H4 (cell line): ENCODE measurements at places on chromosomes 1 and 21. TPM values are rescaled to one million over a fixed set of nuclear protein-coding genes. Genes with fewer than 3 reads are reported as not detected.
A peak's percentile ranks its signal among the peaks of the same experiment; 100 is the strongest.

DNA sequence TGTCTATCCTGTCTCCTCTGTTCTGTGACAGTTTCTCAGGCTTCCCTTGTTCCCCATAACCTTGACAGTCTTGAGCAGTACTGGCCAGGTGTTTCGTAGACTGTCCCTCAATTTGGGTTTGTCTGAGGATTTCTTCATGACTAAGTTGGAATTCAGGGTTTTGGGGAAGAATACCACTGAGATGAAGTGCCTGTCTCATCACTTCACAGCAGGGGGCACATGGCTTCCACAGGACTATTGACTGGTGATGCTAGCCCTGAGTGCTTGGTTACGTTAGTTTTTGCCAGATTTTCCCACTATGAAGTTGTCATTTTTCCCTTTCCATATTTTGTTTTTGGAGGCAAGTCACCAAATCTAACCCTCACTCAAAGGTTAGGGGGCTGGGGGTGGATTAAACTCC is 45.7 kb downstream of the CDCP2 start:
- no peak for DNase-seq

- no peak for DNase-seq
Measured at GRCh38 chr21:27114111-27114510, 147.2 kb upstream of the ADAMTS5 start.

- no peak for DNase-seq
Measured at GRCh38 chr1:98651116-98651632, 10.3 kb upstream of the SNX7 start.

GRCh38 chr1:180003026-180003695 is 48.6 kb downstream of the CEP350 start:
- DNase-seq: no peak

DNA sequence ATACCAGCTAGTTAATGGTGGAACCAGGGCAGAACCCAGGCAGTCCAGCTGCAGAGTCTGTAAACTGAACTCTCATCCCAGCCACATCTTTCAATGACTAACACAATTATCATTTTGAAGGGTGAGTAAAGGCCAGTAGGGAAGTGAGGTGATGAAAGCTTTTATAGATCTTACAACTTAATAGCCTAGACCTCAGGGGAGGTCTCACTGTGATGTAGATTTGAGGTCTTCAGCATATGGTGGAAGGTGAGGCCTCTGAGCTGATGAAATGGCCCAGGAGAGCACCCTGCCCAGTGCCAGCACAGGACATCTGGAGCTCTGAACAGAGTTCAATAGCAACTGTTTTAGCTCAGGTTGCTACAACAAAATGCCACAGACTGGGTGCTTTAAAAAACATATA is 44.8 kb upstream of the POU2F1 start:
- no peak for DNase-seq

- no peak for DNase-seq
Measured at GRCh38 chr1:235357485-235358373, 9.5 kb upstream of the TBCE start.

- DNase-seq: peak; percentile 21
Measured at GRCh38 chr1:67214420-67215174, 48.3 kb downstream of the IL23R start.

DNA sequence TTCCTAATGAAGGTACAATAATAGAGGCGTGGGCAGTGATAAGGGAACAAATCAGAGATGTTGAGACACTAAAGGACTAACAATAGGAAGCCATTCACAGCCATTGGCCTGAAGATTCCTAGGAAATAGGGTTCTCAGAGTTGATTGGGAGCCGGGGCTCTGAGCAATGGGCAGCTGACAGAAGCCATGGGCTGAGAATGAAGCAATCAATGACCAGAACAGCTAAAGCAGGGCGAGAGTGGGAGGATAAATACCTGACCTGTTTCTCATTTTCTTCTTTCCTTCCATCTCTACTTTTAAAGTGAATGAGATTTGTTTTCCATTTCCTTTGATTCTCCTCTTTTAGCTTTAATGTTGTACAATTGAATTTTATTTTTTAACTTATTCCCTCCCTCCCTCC is 774.7 kb upstream of the ADGRL4 start:
- no peak for DNase-seq

DNA sequence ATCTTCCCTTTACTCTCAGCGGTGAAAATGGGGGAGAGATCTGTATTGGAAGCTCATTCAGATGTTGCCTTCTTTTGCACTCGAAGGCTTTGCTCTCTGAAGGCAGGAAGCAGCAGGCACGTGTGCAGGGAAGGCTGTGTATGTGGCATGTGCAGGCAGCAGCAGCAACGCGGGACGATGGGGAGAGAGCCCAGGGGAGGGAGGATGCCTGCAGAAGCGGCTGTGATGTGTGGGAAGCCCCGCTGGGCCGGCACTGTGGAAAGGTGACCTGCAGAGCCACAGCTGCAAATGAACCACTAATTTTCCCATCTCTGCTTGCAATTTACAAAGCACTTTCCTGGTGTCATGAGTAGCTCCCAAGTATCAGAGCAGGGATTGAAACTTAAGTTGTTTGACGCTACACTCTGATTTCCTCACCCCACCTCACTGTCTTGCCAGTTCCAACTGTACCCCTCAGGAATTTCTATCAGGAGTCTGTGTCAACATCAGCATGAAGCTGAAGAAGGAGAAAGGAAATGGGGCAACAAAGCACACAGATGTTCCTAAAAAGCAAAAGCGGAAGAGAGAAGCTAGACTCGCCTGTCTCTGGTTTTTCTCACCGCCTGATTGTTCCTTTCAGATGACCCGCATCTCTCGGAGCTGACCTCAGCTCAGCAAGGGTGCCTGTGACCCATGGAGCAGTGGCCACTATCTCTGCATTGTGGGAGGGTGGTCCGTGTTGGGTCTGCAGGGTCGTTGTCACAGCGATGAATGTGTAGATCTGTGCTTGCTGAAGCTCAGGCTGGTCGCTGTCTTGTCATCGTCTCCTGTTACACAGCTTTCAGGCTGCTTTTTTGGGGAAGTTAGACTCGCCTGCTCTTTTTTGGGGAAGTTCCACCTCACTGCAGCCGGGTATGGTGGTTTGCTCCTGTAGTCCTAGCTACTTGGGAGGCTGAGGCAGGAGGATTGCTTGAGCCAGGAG is 156.1 kb downstream of the KIF26B start:
- DNase-seq: no peak

- peak; percentile 59 for DNase-seq
Measured at GRCh38 chr1:223704921-223705878, 7.1 kb upstream of the CAPN2 start.

DNA sequence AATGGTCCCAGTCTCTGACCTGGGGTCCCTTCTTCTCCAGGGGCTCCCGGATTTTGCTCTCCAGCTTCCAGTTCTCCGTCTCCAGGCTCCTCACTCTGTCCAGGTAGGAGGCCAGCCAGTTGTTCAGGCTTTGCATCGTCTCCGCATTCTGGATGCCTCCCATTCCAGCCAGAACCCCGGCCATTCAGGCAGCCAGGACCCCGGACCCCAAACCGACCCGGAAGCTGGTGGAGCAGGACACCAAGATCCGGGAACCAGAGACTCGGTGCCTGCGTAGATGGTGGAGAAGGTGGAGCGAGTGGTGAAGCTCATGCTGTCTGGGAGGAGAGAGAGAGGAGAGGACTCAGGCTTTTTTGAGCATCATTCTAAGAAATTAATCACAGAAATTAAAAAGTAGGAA is 572.4 kb upstream of the NCAM2 start:
- DNase-seq: no peak

- DNase-seq: peak; percentile 83
Measured at GRCh38 chr1:227766015-227766634, 30.9 kb downstream of the SNAP47 start.

DNA sequence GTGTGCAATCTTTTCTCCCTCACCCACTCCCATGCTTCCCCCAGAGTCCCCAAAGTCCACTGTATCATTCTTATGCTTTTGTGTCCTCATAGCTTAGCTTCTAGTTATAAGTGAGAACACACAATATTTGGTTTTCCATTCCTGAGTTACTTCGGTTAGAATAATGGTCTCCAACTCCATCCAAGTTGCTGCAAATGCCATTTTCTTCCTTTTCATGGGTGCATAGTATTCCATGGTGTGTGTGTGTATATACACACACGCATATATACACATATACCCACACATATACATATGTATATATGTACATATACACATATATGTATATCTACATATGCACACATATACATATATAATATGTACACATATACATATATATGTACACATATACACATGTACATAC is 69.3 kb downstream of the ERG start:
- DNase-seq: no peak

DNA sequence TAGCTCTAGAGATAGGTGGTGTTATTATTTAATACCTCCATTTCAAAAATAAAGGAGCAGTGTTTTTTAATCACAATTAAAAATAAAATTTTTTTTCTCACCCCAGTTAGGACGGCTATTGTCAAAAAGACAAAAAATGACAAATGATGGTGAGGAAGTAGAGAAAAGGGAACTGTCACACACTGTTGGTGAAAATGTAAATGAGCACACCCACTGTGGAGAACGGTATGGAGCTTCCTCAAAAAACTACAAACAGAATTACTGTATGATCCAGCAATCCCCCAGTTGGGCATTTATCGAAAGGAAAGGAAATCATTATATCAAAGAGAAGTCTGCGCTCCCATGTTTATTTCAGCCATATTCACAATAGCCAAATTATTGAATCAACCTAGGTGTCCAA is 148.7 kb upstream of the NR5A2 start:
- no peak for DNase-seq

DNA sequence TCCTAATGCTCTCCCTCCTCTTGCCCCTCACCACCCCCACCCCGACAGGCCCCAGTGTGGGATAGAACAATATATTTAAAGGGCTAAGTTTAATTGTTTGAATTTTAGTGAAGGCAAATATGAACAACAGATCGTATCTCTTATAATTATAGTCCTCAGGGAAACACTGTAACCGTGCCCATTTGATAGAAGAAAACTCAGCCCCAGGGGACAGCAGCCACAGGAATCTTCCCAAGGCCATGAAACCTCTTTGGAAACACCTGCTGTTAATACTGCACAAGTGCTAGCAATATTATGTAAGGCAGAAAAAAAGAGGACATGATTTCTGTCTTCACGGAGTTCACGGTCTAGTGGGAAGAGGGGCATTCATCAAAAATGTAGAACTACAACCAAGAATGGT is 142.2 kb downstream of the URB2 start:
- no peak for DNase-seq

- no peak for DNase-seq
Measured at GRCh38 chr1:244451539-244451950, at the start of gene ADSS2. Gene ADSS2, minus strand, starts transcription at chr1:244451909. Its CDS starts 92 bp downstream, at chr1:244451817.

- no peak for DNase-seq
Measured at GRCh38 chr1:204263254-204263910, 49.6 kb upstream of the GOLT1A start.

DNA sequence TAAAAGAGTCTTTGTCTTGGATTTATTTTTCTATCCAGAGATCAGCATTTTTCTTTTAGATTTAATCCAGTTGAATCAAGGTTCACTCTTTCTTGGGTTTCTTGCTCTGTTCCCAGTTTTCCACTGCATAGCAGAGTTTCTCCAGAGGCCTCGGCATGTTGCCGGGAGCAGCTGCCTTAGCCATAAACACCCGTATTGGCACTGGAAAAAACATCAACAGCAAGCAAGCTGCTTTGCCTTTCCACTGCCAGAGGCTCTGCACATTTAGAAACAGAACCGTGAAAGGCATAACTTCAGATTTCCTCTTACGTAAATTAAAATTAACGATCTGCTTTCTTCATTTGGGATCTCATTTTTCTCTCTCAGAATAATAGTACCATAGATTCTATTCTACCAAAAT is 181.8 kb upstream of the L1TD1 start:
- DNase-seq: no peak

DNA sequence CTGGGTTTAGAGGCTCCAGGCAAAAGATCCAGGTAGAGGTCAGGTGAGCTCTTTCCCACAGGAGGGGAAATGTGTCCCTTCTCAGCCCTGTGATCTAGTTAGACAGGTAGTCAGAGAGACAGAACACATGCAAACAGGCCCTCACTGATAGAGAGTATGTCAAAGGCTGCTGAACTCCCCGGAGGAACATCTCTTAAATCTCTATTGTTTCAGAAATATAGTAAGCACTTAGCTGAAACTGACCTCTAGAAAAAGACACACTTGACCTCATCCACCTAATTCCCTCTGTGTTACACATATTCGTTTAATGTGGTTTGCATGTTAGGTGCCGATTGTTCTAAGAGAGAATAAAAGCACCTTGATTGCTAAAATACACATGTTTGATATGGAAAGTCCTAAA is 23.3 kb downstream of the SUSD4 start:
- no peak for DNase-seq

- no peak for DNase-seq
Measured at GRCh38 chr21:28299946-28300345, 692.7 kb downstream of the LTN1 start.

DNA sequence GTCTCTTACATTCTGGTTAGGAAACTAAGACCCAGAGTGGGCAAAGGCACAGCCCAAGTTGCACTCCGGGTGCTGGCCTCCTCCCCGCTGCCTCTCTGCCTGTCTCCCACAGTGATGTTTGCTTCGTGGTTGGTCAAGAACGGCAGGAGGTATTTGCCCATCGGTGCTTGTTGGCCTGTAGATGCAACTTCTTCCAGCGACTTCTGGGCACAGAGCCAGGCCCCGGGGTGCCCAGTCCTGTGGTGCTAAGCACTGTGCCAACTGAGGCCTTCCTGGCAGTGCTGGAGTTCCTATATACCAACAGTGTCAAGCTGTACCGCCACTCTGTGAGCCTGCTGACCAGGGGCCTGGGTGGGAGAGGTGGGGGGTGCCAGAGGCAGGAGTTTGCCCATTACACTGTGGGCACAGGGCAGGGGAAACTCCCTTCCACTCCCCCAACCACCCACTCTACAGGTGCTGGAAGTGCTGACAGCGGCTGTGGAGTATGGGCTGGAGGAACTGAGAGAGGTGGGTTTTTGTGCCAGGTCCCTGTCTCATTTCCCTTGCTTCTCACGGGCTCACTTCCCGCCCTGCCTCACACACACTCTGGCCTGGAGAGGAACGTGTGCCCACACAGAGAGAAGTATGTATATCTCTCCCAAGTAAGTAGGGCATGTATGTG is 1.9 kb downstream of the BTBD19 start:
- DNase-seq: peak; percentile 74

DNA sequence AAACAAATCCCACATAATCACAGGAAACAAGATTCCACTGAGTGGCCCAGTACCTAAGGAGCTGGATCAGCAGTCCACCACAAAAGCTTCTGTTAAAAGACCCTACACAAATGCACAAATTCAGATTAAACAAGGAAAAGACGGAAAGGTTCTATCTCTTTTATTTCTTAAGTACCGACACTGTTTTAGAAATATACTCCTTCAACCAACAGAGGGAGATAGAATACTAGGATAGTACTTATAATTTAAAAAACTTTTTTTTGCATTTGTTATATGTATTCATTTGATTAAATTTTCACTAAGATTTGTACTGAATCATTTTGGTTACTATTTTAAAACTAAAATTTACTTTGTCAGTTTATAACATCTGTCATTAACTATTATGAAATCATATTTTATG is 12.5 kb downstream of the CDC7 start:
- DNase-seq: no peak

Gene MATN1
- total RNA-seq: 0.06 and 0.51 TPM in 2 replicates

Gene OR2M3
- total RNA-seq: 0.04 TPM in 1 of 2 replicates, not detected in the other

Gene USP24
- 18.0 and 20.4 TPM in 2 replicates for total RNA-seq

Gene SRGAP2
- total RNA-seq: 28.5 and 31.0 TPM in 2 replicates

Gene PLA2G2D
- total RNA-seq: not detected in 2 replicates

Gene ANGPTL3
- total RNA-seq: not detected in 2 replicates

Gene APOBEC4
- total RNA-seq: not detected in 2 replicates

Gene BARHL2
- not detected in 2 replicates for total RNA-seq

Gene PROK1
- total RNA-seq: not detected in 2 replicates
